ENCODE measurements at places on chromosomes 1 and 21.

DNA sequence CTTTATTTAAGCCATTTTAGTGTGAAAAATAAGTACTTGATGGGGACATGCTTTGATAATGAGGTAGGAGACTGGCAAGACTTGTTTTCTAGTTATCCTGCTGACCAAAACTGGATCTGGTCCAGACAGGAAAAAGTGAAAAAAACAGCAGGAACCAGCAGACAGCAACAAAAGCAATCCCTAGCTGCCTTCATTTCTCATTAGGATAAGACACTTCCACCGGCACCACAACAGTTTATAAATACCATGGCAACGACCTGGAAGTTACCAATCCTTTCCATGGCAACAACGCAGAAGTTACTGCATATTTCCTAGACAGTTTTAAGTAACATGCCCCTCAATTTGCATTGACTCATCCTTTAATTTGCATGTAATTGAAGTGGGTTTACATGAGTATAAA lies 993.8 kb upstream of the NCAM2 start:
- DNase-seq, result no peak

GRCh38 chr1:170356585-170356984 lies 175.4 kb upstream of the GORAB start:
- DNase-seq, result no peak

DNA sequence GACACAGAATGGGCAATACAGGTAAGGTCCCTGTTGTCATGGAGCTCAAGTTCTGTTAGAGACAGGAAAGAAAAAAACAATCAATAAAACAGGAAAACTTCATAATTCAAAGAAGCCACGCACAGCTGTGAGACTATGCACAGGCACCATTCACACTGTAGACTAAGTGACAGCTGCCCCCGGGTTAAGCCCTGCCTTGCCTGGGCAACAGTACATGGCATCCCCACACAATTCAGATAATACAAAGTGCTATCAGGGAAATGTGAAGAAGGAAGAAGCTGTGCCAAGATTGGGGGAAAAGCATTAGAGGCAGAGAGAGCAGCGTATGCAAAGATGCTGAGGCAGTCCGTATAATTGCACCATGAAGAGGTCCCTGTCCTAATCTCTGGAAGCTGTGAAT lies 9.0 kb upstream of the KCNE2 start:
- no peak for DNase-seq

DNA sequence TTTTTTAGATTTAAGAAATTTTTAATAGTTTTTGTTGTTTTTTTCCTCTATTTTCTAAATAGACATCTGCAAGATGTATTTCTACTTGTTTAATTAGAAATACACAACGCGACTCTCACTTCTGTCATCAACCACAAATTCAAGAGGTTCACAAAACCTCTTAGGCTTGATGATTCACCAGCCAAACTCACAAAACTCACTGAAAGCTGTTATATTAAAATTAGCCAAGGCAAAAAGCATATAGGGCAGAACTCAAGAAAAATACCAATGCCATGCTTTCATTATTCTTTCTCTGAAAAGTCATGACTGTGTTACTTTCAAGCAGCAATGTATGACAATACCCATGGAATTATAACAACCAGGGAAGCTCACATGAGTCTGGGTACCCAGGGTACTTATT lies 487.0 kb upstream of the RGS18 start:
- no peak for DNase-seq

GRCh38 chr1:15440357-15440756 lies 2.1 kb downstream of the CTRC start:
- no peak for DNase-seq

- no peak for DNase-seq
Measured at GRCh38 chr1:226302731-226303130, 6.2 kb downstream of the LIN9 start.

GRCh38 chr1:52352690-52353089 lies 13.3 kb downstream of the CC2D1B start:
- DNase-seq, result no peak

DNA sequence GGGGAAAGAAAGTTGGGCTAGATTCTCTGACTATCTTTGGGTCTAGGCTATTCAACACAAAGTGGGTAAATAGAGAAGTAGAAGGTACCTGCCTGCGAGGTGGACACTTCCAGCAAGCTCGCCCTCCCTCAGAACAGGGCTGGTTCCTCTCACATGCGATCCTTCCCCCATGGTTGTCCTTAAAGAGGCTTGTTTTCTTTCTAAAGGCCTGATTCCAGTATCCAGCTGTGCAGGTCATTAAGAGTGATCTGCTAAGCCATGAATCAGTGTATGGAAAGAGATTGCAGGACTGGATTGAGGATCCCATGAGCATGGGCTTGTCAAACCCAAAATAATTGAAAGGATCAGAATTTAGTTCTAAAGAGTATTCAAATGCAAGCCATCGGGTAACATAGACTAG lies 189.0 kb downstream of the URB2 start:
- DNase-seq, result no peak

GRCh38 chr1:53258216-53258615 lies 19.9 kb upstream of the MAGOH start:
- no peak for DNase-seq

DNA sequence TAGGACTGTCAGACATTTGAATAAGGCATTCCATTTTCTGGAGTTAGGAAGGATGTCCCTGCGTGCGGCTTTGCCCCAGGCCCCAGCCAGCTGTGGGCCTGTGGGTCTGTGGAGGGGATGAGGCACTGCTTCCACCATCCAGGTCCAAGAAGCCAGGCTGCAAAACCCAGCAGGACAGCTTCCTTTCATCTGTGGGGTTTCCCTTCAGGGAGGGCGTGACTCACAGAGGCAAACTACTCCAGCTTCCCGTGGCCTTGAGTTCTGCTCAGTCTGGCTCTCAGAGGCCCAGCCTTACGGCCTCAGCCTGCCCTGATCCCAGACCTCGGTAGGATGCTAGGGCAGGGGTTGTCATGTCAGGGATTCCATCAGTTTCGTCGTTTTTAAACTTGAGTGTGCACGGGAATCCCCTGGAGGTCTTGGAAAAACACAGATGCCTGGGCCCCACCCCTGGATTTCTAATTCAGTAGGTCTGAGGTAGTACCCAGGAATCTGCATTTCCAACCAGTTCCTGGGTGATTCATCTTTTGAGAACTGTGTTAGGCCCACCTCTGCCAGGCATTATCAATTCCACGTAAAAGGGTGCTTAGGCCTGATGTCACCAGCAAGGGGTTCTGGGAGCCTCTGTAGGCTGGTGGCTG lies 32.3 kb upstream of the TENT5C start:
- peak; percentile 55 for DNase-seq

GRCh38 chr1:4617506-4617905 lies 36.9 kb upstream of the AJAP1 start:
- no peak for DNase-seq

DNA sequence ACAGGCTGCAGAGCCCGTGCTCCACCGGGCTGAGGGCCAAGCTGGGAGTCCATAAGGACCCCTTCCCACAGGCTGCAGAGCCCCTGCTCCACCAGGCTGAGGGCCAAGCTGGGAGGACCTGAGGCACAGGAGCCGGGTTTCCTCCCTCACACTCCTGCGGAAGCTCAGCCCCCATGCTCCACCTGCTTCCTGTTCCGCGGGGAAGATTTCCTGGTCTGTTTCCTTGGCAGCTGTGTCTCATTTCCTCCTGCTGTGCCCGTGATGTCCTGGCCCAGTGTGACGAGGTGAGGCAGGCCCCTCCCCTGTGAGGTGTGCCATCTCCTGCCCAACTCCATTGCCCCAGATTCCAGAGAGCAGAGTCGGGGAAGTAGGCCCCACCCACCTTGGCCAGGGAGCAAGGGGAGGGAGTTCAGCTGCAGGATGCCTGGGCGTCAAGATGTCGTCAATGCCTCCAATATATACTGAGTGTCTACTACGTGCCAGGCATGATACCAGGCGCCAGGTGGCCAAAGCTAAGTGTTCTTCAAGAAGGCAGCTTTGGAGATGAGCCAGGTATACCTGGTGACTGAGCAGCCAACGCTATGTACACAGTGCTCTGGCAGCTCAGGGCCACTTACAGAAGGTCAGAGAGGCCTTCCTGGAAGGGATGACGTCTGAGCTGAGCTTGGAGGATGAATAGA lies 58.8 kb downstream of the NAV1 start:
- DNase-seq, result no peak

- no peak for DNase-seq
Measured at GRCh38 chr1:30550365-30551220, 172.8 kb downstream of the MATN1 start.

DNA sequence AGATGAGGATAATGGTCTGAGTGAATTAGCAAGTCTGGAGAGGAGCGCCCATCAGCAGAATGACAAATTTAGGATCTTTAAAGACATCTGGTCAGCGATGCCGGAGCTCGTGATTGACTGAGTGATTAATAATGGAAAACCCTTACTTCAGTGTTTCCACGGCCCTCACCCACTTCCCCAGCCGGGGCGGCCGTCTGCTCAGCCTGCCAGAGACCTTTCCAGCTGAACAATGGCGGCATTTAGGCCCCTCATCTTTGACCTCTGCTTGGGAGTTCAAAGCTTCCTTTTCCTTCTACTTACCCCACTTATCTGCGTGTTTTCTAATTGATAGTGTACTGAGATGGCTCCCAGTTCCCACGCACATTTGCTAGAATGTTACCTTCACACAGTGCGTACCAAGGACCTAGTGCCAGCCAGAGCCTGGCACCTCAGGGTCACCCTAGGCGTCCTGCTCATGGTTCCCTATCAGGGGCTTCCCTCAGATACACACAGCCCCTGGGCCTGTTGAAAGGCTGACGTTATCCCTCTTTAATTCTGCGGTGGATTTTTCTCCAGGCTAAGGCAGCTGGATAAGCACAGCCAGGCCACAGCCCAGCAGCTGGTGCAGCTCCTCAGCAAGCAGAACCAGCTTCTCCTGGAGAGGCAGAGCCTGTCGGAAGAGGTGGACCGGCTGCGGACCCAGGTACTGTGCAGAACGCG lies 232.8 kb downstream of the SDCCAG8 start:
- no peak for DNase-seq

DNA sequence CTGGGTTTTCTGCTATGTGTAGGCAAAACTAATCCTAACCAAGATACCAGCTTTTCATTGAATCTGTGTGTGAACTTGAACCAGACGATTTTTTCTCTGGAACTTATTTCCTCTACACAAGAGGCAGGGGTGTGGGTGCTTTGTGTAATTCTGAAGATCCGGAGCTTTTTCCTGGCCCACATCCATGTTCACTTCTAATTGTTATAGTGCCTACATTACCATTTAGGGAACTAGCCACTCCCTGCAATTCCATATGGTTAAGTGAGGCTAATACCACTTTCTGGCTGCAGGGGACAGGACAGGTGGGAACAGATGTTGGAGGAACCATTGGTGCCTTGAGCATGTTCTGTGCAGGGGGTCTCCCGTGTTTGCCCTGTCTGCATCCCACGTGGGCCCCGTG lies 83.4 kb upstream of the FMN2 start:
- no peak for DNase-seq

- DNase-seq, result peak; percentile 15
Measured at GRCh38 chr1:169163059-169163458, 56.6 kb downstream of the ATP1B1 start.

- no peak for DNase-seq
Measured at GRCh38 chr1:196550731-196551130, 57.5 kb downstream of the KCNT2 start.

DNA sequence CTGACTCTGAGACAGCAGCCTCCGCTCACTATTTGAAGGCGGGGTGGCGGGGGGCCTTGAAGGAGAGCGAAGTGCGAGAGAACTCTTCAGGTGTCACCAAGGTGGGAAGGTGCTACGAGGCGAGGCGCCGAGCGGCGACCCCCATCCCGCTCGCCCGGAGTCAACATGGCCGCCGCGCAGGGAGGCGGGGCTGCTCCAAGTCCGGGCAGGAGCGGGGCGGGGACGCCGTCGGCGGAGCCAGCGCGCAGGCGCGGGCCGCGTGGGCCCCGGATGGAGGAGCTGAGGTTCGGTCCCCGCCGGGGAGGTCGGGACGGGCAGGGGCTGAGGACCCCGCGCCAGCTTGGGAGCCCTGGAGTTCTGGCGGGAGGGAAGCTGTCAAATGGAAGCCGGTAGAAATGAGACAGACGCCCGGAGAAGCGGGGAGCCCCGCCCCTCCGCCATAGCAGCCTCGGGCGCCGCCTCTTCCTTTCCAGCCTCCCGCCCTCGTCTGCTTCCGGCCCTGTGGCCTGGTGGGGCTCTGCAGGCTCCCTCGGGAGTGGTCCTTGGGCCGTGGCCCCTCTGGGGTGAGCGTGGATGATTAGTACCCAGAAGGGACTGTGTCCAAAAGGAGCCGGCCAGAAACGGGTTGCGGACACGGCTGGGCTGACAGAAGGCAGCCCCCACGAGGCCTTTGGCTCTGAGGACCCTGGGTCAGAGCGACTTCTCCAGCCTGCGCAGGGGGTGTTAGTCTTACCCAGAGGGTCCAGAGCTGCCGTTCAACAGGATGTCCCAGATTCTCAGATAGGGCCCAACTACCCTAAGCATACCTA lies at the start of gene PIGV:
Gene PIGV, plus strand, starts transcription at position 245 of the 809 bp plus-strand sequence. CDS start 2,866 bp downstream, outside the sequence.
- DNase-seq, result no peak

- DNase-seq, result no peak
Measured at GRCh38 chr21:22855581-22855980, 1857.4 kb downstream of the NCAM2 start.

DNA sequence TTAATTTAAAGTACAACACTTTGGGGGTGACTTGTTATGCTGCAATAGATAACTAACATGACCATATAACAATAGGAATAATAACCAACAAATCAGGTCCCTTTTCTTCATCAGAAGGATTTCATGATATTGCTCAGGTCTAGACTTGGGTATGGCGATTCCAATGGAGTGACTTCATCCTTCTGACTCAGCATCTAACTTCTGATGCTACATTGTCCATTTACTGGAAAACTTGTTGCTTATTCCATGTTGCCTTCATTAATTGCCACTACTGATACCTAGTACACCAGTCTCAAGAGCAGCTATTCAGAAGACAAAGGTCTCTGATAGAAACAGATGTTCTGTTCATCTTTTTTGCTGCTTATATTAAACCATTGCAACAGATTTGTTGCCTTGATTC lies 324.3 kb downstream of the TGFB2 start:
- DNase-seq, result no peak

DNA sequence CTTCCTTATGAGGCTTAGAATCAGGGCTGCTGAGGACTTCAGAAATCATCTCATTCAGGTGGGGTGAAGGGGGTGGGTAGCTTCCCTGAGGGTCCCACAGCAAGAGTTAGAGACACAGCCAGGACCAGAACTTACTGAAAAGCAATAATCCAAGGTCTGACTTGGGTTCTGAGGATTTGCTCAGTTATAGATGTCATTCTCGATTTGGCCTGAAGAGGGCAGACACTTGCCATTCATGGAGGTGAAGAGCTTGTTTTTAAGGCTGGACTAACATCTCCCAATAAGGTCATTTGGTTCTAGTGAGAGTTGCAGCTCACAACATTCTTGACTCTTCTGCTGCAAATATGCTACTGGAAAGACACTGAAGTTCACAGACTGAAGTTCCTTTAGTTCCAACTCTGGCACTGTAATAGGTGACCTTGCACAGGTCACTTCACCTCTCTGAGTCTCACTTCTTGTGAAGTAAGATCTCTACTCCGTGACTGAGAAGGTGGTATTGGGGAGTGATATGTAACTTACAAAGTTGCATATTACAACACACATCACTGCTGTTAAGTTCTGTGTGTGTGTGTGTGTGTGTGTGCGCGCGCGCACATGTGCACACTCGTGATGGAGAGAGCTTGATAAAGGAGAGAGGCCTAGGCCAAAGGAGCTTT lies 69.8 kb upstream of the DIRAS3 start:
- peak; percentile 42 for DNase-seq

Measured in H54 (cell line).